ENCODE measurements at places on chromosomes 4 and X. TPM values are rescaled to one million over a fixed set of nuclear protein-coding genes. Genes with fewer than 3 reads are reported as not detected.

TMSB15A gene
- polyA plus RNA-seq, result 3.6 TPM

TIGD4 gene
- 0.25 TPM for polyA plus RNA-seq

POU4F2 gene
- not detected for polyA plus RNA-seq

MED12 gene
- polyA plus RNA-seq, result 16.1 TPM

MAGEA9B gene
- not detected for polyA plus RNA-seq

- no peaks in the 10 kb centered on the region for H3K36me3 ChIP-seq
- H3K4me1 ChIP-seq, result no peaks in the 10 kb centered on the region
- H3K4me3 ChIP-seq, result no peak overlapping the region
- DNase-seq, result no peak
- H3K27me3 ChIP-seq, result no peaks in the 10 kb centered on the region
- H3K27ac ChIP-seq, result no peak overlapping the region
Measured at GRCh38 chr4:10576236-10576635, 108.3 kb downstream of the CLNK start.

GRCh38 chr4:176205299-176205698 lies 9.9 kb upstream of the SPATA4 start:
- H3K27ac ChIP-seq, result no peak overlapping the region
- no peaks in the 10 kb centered on the region for H3K36me3 ChIP-seq
- H3K27me3 ChIP-seq, result no peaks in the 10 kb centered on the region
- no peak for DNase-seq
- no peak overlapping the region for H3K4me3 ChIP-seq
- no peaks in the 10 kb centered on the region for H3K4me1 ChIP-seq

- no peaks in the 10 kb centered on the region for H3K4me1 ChIP-seq
- H3K4me3 ChIP-seq, result no peak overlapping the region
- no peak for DNase-seq
- H3K36me3 ChIP-seq, result no peaks in the 10 kb centered on the region
- H3K27ac ChIP-seq, result no peak overlapping the region
- no peaks in the 10 kb centered on the region for H3K27me3 ChIP-seq
Measured at GRCh38 chr4:42636645-42636949, 20.3 kb downstream of the ATP8A1 start.

DNA sequence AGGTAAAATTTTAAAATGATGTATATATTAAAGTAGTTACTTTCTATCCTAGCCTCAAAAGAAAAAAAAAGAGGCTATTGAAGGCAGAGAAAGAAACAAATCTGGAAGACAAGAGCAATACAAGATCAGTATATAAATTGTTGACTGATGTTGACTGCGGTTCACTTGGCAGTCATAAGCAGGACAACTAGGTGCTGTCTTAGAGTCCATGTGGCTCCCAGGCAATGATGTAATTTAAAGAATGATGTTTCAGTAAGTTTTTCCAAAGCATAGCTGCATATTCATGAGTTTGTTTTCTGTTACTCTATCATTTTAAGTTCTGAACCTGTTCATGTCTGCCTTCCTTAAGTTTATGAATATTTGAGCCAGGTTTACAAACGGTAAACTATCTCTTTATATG lies 630.2 kb downstream of the FAT4 start:
- H3K36me3 ChIP-seq, result no peaks in the 10 kb centered on the region
- no peak overlapping the region for H3K4me3 ChIP-seq
- no peaks in the 10 kb centered on the region for H3K27me3 ChIP-seq
- DNase-seq, result no peak
- no peak overlapping the region for H3K27ac ChIP-seq

INPP4B gene
- polyA plus RNA-seq, result 5.2 TPM

- no peaks in the 10 kb centered on the region for H3K27me3 ChIP-seq
- H3K4me3 ChIP-seq, result no peak overlapping the region
- no peak overlapping the region for H3K27ac ChIP-seq
- no peaks in the 10 kb centered on the region for H3K36me3 ChIP-seq
- H3K4me1 ChIP-seq, result no peaks in the 10 kb centered on the region
- DNase-seq, result no peak
Measured at GRCh38 chrX:109886122-109886761, 116.7 kb upstream of the TMEM164 start.

- no peak overlapping the region for H3K4me3 ChIP-seq
- no peak overlapping the region for H3K27ac ChIP-seq
- no peaks in the 10 kb centered on the region for H3K27me3 ChIP-seq
- no peaks in the 10 kb centered on the region for H3K36me3 ChIP-seq
- DNase-seq, result no peak
- no peaks in the 10 kb centered on the region for H3K4me1 ChIP-seq
Measured at GRCh38 chr4:34676400-34676799, 1567.9 kb downstream of the ARAP2 start.

DNA sequence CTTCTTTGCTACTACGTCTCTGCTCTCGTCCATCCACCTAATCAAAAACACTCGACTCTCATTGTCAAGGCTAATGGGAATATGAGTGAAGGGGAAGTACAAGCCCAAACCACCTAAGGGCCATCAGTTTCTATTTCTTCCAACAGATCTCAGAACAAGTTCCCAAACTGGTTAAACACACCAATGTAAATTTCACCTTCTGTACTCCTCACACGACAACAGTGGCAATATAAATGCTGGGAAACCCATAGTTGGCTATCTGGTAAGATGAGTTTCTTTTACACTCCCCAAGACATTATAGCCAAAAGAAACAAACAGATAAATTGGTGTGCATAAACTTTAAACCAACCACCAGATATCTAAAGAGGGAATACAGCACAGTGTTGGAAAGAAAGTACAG lies 21.9 kb downstream of the ACSL1 start:
- no peak overlapping the region for H3K4me3 ChIP-seq
- no peak overlapping the region for H3K27ac ChIP-seq
- H3K27me3 ChIP-seq, result no peaks in the 10 kb centered on the region
- DNase-seq, result no peak
- peaks cover 47% of the 10 kb centered on the region for H3K4me1 ChIP-seq
- no peaks in the 10 kb centered on the region for H3K36me3 ChIP-seq

USP51 gene
- polyA plus RNA-seq, result 0.60 TPM

DNA sequence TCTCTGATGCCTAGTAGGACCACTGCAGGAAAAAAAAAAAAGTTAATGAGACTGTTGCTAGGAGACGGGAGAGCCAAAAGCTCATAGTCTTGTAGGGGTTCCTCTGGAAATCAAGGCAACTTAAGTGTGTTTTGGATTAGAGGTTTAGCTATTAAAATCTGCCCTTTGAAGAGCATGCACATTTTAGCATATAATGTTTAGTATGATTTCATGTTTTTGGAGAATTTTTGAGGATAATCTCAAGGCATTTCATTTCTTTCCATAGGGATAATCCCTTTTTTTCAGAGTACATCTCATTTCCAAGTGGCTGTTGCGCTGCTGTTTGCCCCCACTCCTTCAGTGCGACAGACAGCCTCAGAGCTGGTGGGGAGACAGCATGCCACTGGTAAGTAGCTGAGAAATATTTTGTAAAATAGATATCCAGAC lies at the start of gene LINC00632:
TSS of gene LINC00632 (plus strand) at position 339 of the 426 bp plus-strand sequence.
- no peak within 1 kb of the TSS for H3K4me3 ChIP-seq
- no peak within 1 kb of the TSS for H3K27ac ChIP-seq
- H3K36me3 ChIP-seq, result no peaks in the 10 kb centered on the region
- DNase-seq, result no peak

GRCh38 chrX:85244450-85245211 lies 840 bp downstream of the ZNF711 start:
- H3K36me3 ChIP-seq, result no peaks in the 10 kb centered on the region
- peak overlapping the region; percentile 40 for H3K27ac ChIP-seq
- no peaks in the 10 kb centered on the region for H3K27me3 ChIP-seq

GRCh38 chr4:38242822-38243387 lies 282.7 kb downstream of the PTTG2 start:
- H3K36me3 ChIP-seq, result no peaks in the 10 kb centered on the region
- peaks cover 8% of the 10 kb centered on the region for H3K4me1 ChIP-seq
- H3K27me3 ChIP-seq, result no peaks in the 10 kb centered on the region
- H3K4me3 ChIP-seq, result no peak overlapping the region

FABP2 gene
- 22.1 TPM for polyA plus RNA-seq

DNA sequence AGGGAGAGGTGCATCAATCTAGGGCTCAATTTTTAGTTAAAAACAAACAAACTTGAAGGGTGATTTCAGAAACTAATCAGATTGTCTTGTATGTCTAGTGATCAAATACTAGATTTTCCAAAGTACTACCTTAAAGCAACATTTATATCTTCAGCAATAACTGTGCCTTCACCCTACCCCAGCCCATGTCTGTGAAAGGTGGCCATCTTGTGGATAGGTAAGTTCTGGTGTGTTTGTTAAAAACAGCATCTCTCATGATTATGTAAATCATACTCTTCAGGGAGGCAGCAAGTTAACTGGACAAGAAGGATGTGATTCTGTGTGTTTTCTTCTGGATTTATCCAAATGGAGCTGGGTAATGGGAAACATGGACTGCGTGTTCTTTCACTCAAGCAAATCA lies 81.4 kb upstream of the ACSL1 start:
- DNase-seq, result no peak
- H3K36me3 ChIP-seq, result no peaks in the 10 kb centered on the region
- no peak overlapping the region for H3K4me3 ChIP-seq
- H3K4me1 ChIP-seq, result no peaks in the 10 kb centered on the region

GRCh38 chr4:107094332-107094731 lies 58.2 kb upstream of the DKK2 start:
- no peak for DNase-seq
- H3K27ac ChIP-seq, result no peak overlapping the region
- H3K36me3 ChIP-seq, result no peaks in the 10 kb centered on the region
- H3K4me1 ChIP-seq, result no peaks in the 10 kb centered on the region
- no peak overlapping the region for H3K4me3 ChIP-seq
- H3K27me3 ChIP-seq, result no peaks in the 10 kb centered on the region

- H3K4me3 ChIP-seq, result no peak overlapping the region
- no peaks in the 10 kb centered on the region for H3K4me1 ChIP-seq
- H3K36me3 ChIP-seq, result peaks cover 11% of the 10 kb centered on the region
- DNase-seq, result no peak
- no peak overlapping the region for H3K27ac ChIP-seq
- no peaks in the 10 kb centered on the region for H3K27me3 ChIP-seq
Measured at GRCh38 chrX:54819201-54819600, 11.7 kb downstream of the MAGED2 start.

- H3K27ac ChIP-seq, result peak overlapping the region; percentile 77
- no peaks in the 10 kb centered on the region for H3K27me3 ChIP-seq
- peak overlapping the region; percentile 34 for H3K4me3 ChIP-seq
- no peaks in the 10 kb centered on the region for H3K36me3 ChIP-seq
- DNase-seq, result peak; percentile 65
Measured at GRCh38 chrX:132489578-132490419, 961 bp upstream of the MBNL3 start.

MAGEA4 gene
- not detected for polyA plus RNA-seq
